ENCODE measurements at places on chromosomes 12 and 14. TPM values are rescaled to one million over a fixed set of nuclear protein-coding genes. Genes with fewer than 3 reads are reported as not detected.

DNA sequence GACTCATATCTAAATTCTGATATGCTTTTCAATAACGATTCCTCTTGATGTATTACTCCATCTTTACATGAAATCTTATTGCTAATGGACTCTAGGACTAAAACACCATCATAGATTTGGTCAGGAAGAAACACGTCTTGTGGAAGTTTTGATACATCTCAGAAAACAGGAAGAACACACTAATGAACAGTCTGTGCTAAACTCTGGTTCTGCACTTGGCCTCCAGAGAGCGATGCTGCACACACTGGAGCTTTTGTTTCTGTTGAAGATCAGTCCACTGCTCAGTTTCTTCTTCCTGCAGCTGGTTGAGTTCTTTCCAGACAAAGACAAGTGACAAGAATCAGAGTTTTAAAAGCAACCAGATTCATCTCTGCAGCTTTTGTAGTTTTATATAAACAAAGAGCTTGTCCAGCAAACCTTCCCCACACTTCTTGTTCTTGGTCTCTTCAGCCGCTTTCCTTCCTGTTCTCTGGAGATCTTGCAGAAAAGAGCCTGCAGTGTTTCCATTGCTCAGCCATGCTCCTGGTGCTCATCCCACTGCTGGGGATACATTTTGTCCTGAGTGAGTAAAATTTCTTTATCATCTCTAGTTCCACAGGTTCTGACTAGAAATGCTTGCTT lies 229.1 kb upstream of the OR4E1 start:
- DNase-seq, result no peak
- H3K4me3 ChIP-seq, result no peak overlapping the region
- H3K36me3 ChIP-seq, result no peaks in the 10 kb centered on the region
- peaks cover 21% of the 10 kb centered on the region for H3K27me3 ChIP-seq

- H3K36me3 ChIP-seq, result no peaks in the 10 kb centered on the region
- H3K4me1 ChIP-seq, result peaks cover 10% of the 10 kb centered on the region
- H3K27ac ChIP-seq, result no peak overlapping the region
- H3K27me3 ChIP-seq, result no peaks in the 10 kb centered on the region
Measured at GRCh38 chr12:77968021-77968420, 137.3 kb downstream of the NAV3 start.

DNA sequence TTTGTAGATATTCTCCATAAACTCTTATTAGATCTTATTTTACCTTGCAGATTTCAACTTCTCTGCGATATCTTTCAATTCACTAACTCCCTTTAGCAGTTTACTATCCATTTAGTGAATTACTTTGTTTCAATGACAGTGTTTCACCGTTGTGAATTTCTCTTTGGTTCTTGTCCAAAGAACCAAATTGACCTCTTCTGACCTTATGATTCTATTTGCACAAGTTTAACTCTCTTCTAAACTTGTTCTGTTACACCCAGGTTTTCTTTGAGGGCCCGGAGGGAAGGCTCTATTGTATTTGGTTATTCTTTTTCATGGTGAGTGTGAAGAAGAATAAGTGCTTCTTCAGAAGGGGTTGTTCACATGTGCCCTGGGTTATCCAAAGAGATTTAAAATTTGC lies 186.7 kb downstream of the MON2 start:
- no peak overlapping the region for H3K27ac ChIP-seq
- H3K4me3 ChIP-seq, result no peak overlapping the region
- DNase-seq, result no peak
- peaks cover 10% of the 10 kb centered on the region for H3K4me1 ChIP-seq
- H3K27me3 ChIP-seq, result no peaks in the 10 kb centered on the region
- H3K36me3 ChIP-seq, result peaks cover 4% of the 10 kb centered on the region

- H3K4me1 ChIP-seq, result peaks cover 49% of the 10 kb centered on the region
- no peak for DNase-seq
- peaks cover 11% of the 10 kb centered on the region for H3K36me3 ChIP-seq
- no peak overlapping the region for H3K27ac ChIP-seq
Measured at GRCh38 chr12:11797317-11797913, 147.9 kb downstream of the ETV6 start.

The ITGA7 gene
- 23.6 TPM for total RNA-seq

- H3K4me3 ChIP-seq, result no peak overlapping the region
- no peak for DNase-seq
- no peaks in the 10 kb centered on the region for H3K27me3 ChIP-seq
- H3K4me1 ChIP-seq, result peaks cover 2% of the 10 kb centered on the region
- H3K27ac ChIP-seq, result no peak overlapping the region
- H3K36me3 ChIP-seq, result no peaks in the 10 kb centered on the region
Measured at GRCh38 chr12:92044435-92044834, 101.2 kb downstream of the BTG1 start.

All from progenitor cell of endocrine pancreas (in vitro differentiated cells).